ENCODE measurements at places on chromosomes 7 and 10.

GRCh38 chr7:133529861-133530260 lies 277.0 kb downstream of the EXOC4 start:
- no peaks in the 10 kb centered on the region for H3K27me3 ChIP-seq
- no peaks in the 10 kb centered on the region for H3K36me3 ChIP-seq
- H3K27ac ChIP-seq = no peak overlapping the region
- H3K4me1 ChIP-seq = peaks cover 6% of the 10 kb centered on the region

GRCh38 chr10:67834375-67834774 lies 3.6 kb downstream of the DNAJC12 start:
- H3K27me3 ChIP-seq = no peaks in the 10 kb centered on the region
- no peak for DNase-seq
- H3K4me1 ChIP-seq = no peaks in the 10 kb centered on the region
- H3K4me3 ChIP-seq = no peak overlapping the region
- H3K27ac ChIP-seq = no peak overlapping the region

DNA sequence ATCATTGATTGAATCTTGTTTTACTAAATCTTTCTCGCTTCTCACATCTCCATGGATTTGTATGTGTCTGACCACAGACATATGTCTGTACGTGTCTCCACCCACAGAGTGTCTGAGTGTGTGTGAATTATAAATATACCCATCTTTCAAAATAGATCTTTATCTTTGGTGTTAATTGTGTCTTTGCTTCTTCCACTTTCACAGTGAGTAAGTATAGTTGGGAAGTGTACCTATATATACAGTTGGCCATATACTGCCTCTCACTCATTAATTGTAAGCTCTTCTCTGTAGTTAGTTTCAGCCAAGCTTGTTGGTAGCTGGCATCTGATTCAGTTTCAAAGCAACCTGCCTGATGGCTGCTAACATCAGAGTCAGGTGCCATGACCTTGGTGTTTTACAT lies 18.4 kb downstream of the EEPD1 start:
- no peak overlapping the region for H3K4me3 ChIP-seq
- DNase-seq = no peak
- H3K36me3 ChIP-seq = no peaks in the 10 kb centered on the region
- no peaks in the 10 kb centered on the region for H3K4me1 ChIP-seq

- no peaks in the 10 kb centered on the region for H3K4me1 ChIP-seq
- no peak overlapping the region for H3K4me3 ChIP-seq
- no peaks in the 10 kb centered on the region for H3K27me3 ChIP-seq
Measured at GRCh38 chr7:124655990-124656389, 109.6 kb downstream of the GPR37 start.

DNA sequence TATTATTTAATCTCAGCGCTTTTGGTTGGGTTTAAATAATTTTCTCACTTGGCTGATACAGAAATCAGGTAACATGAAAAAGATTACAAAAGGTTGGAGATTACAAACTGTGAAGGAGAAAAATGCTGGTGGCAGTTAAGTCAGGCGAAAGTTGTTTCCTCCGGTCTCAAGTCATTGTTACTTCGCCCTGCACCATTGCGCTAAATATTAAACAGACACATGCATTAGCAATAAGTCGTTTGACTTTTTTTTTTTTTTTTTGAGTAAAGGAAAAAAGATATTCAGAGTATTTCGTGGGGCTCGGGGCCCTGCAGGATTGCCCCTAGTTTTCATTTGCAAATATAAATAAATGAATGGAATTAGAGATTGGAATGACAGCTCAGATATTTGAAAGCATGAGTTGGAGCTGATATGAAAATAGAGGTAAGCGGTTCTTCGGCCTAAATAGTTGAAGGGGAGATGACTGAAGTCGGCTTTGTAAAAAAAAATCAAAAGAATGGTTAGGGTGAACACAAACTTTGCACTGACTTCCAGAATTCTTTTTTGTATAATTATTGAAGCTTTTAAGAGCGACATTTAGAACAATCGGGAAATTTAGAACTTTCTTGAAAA lies 914 bp downstream of the SDHAF3 start:
- H3K4me1 ChIP-seq = no peaks in the 10 kb centered on the region
- H3K4me3 ChIP-seq = peak overlapping the region; percentile 95
- no peaks in the 10 kb centered on the region for H3K27me3 ChIP-seq
- H3K27ac ChIP-seq = no peak overlapping the region
- DNase-seq = peak; percentile 30

DNA sequence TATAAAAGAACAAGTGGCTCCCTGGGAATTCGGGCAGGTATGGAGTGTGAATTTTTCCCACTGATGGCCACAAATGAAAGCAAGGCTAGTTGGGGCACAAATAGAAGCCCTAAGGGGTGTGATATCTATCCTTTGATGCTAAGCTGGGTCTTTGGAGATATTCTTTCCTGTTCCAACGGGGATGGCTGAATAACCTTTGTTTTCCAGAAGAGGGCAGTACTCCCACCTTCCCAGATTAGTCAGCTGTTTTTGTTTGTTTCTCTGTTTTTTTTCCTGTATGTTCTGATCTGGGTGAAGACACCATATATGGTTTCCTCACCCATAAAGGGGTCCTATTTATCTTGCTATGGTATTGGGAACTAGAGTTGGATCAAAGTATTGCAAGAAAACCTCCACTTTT lies 947.7 kb upstream of the SORCS1 start:
- DNase-seq = peak; percentile 46
- no peaks in the 10 kb centered on the region for H3K27me3 ChIP-seq
- no peaks in the 10 kb centered on the region for H3K4me1 ChIP-seq
- no peak overlapping the region for H3K4me3 ChIP-seq
- H3K36me3 ChIP-seq = no peaks in the 10 kb centered on the region

GRCh38 chr7:26657206-26657641 lies 207.2 kb downstream of the SKAP2 start:
- no peaks in the 10 kb centered on the region for H3K36me3 ChIP-seq
- no peak for DNase-seq
- no peak overlapping the region for H3K27ac ChIP-seq
- H3K4me3 ChIP-seq = no peak overlapping the region

- peak; percentile 95 for DNase-seq
- H3K36me3 ChIP-seq = peaks cover 34% of the 10 kb centered on the region
- peaks cover 46% of the 10 kb centered on the region for H3K4me1 ChIP-seq
- no peaks in the 10 kb centered on the region for H3K27me3 ChIP-seq
Measured at GRCh38 chr10:80154978-80155695, 22.6 kb downstream of the PLAC9 start.

DNA sequence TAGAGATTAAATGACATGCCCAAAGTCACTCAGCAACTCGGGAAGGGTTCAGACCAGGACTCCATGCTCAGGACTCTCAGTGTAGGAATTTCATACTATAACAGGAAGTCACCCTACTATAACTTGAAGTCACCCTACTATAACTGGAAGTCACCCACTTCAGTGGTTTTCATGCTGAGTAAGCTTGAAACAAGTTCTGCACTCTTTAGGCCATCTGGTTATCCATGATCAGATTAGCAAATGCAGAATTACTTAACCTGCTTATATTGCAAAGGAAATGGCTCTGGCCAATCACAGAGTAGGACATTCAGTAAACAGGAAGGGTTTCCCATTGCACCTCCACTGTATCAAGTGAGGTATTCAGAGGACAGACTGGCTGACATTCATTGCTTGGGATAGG lies 1240.4 kb downstream of the GATA3 start:
- H3K4me3 ChIP-seq = no peak overlapping the region
- no peak for DNase-seq
- no peaks in the 10 kb centered on the region for H3K36me3 ChIP-seq
- no peaks in the 10 kb centered on the region for H3K27me3 ChIP-seq
- 0 out of 2 replicates have a peak, but pooled peaks cover 6% of the 10 kb centered on the region for H3K4me1 ChIP-seq
- no peak overlapping the region for H3K27ac ChIP-seq

DNA sequence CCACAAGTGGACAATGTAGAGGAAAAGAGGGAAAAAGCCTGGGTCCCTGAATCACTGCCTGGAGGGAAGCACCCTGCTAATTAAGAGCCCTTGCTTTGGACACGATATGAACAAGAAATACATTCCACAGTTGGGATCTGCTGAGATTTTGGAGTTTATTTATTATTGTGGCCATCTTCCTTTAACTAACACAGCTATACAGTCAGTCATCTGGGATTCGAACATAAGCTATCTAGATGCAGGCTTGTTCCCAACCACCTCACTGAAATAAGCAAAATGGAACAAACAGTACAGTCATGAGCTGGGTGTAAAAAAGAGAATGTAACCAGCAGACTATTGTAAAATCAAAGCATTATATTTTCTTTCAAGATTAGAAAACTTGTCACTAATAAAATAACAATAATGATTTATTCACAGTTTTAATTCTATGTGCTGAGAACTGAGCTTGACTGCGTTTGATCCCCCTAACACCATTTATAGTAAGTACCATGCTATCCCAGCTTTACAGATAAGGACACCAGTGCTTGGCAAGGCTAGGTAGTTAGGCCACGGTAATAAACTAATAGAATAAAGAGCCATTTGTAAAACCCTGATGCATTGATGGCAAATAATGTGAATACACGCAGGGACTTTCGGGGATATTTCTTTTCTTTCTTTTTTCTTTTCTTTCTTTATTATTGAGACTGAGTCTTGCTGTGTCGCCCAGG lies 223.8 kb upstream of the KLF6 start:
- no peaks in the 10 kb centered on the region for H3K27me3 ChIP-seq
- no peak overlapping the region for H3K27ac ChIP-seq
- DNase-seq = peak; percentile 45
- no peak overlapping the region for H3K4me3 ChIP-seq

GRCh38 chr10:124308811-124309210 lies 109.9 kb downstream of the OAT start:
- DNase-seq = no peak
- no peaks in the 10 kb centered on the region for H3K4me1 ChIP-seq
- H3K4me3 ChIP-seq = no peak overlapping the region
- no peak overlapping the region for H3K27ac ChIP-seq
- peaks cover 5% of the 10 kb centered on the region for H3K27me3 ChIP-seq

DNA sequence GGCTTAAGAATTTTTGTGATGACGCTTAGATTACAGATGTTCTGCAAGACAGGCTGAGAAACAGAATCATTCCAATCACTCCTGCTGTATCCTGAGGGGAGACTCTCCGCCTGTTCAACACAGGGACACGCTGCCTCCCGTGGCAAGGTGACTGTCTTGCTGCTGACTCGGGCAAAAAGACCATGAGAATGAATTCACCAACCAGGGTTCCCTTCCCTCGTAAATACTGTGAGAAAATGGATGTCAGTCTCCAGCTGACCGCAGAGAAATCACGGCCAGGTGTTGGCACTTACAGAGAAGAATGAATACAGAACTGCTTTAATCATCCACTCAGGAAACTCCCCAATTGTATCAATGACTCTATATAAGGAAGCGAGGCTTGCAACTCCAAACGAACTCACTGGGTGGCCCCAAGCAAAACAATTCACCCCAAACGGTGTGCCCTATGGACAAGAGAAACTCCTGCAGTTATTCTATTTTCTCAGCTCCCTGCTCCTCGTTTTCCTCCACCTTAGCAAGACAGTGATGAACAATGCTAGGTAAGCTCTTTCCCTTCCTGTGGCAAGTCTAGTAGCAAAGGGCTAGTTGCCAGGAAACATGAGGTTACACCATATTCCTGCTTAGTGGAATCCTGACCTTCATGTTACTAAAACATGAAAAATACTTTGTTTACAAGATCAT lies 22.8 kb downstream of the GNA12 start:
- peaks cover 46% of the 10 kb centered on the region for H3K4me1 ChIP-seq
- H3K27me3 ChIP-seq = no peaks in the 10 kb centered on the region
- peak; percentile 81 for DNase-seq
- H3K4me3 ChIP-seq = no peak overlapping the region
- H3K27ac ChIP-seq = peak overlapping the region; percentile 89

GRCh38 chr10:12181065-12181775 lies 14.5 kb downstream of the NUDT5 start:
- DNase-seq = no peak
- H3K4me1 ChIP-seq = no peaks in the 10 kb centered on the region
- H3K27me3 ChIP-seq = no peaks in the 10 kb centered on the region
- peaks cover 45% of the 10 kb centered on the region for H3K36me3 ChIP-seq
- no peak overlapping the region for H3K4me3 ChIP-seq

DNA sequence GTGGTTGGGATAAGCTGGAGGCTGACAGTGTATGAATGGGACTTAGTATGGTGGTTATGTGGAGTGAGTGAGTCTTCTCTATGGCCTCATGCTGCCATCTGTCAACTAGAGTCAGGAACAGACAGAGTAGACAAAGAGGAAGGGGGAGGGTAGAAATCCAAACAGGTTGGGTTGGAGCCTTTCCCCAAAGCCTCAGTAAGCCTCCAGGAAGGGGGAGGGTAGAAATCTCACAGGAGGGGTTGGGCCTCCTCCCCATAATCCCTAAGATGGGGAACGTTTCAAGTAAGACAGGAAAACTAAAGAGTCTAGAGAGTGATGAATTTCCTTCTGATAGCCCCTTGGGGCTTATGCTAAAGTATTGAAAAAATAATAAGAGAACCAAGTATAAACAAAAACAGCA lies 2.0 kb upstream of the AKR1B15 start:
- H3K27ac ChIP-seq = no peak overlapping the region
- H3K36me3 ChIP-seq = no peaks in the 10 kb centered on the region
- no peak overlapping the region for H3K4me3 ChIP-seq
- no peak for DNase-seq
- H3K4me1 ChIP-seq = 0 out of 2 replicates have a peak, but pooled peaks cover 3% of the 10 kb centered on the region

DNA sequence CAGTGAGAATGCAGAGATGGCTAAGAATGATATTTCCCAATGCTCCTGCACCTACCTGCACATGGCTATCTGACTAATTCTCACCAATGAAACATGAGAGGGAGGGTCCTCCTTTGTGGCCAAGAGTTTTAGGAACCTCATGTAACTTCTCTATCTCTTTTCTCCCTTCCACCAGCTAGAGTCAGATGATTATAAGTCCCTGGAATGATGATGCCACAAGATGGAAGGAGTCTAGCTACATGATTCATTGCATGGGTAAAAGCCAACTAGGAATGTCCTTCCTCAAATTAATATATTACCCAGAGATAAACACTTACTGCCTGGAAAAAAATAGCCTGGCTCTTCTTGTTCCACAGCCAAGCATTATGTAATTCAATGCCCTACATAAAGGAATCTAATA lies 55.1 kb upstream of the AASS start:
- no peaks in the 10 kb centered on the region for H3K4me1 ChIP-seq
- no peaks in the 10 kb centered on the region for H3K27me3 ChIP-seq
- no peaks in the 10 kb centered on the region for H3K36me3 ChIP-seq
- H3K4me3 ChIP-seq = no peak overlapping the region
- peak; percentile 18 for DNase-seq
- H3K27ac ChIP-seq = no peak overlapping the region

DNA sequence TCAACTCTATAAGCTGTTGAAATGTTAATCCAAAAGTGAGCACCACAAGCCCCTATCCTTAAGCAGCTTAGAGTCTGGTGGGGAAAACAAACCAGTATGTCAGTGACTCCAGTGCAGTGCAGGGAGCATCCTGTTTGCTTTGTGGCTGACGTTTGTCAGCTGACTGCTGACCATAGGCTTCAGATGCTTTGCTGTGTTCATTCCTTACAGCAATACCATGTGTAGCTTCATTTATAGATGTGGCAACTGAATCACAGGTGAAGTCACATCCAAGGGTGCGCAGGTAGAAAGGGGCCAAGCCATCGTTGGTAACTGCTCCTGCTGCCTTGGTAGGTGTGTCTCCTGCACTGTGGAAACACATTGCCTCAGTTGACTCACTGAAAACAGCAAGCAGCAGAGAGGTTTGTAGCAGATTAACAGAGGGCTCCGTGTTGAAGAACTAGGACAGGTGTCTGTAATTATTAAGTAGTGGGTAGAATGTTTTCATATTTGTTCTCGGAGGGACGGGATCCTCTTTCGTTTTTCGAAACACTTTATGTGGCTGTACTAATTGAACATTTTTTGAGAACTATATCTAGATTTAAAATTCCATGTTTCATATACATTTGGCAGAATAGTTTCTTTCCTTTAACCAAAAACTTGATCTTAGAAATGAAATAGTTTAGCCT lies 2.0 kb downstream of the INSIG1 start:
- DNase-seq = peak; percentile 48
- peaks cover 12% of the 10 kb centered on the region for H3K36me3 ChIP-seq
- H3K27ac ChIP-seq = peak overlapping the region; percentile 96
- H3K4me1 ChIP-seq = peaks cover 26% of the 10 kb centered on the region
